ENCODE measurements at places on chromosomes 2 and 18.

DNA sequence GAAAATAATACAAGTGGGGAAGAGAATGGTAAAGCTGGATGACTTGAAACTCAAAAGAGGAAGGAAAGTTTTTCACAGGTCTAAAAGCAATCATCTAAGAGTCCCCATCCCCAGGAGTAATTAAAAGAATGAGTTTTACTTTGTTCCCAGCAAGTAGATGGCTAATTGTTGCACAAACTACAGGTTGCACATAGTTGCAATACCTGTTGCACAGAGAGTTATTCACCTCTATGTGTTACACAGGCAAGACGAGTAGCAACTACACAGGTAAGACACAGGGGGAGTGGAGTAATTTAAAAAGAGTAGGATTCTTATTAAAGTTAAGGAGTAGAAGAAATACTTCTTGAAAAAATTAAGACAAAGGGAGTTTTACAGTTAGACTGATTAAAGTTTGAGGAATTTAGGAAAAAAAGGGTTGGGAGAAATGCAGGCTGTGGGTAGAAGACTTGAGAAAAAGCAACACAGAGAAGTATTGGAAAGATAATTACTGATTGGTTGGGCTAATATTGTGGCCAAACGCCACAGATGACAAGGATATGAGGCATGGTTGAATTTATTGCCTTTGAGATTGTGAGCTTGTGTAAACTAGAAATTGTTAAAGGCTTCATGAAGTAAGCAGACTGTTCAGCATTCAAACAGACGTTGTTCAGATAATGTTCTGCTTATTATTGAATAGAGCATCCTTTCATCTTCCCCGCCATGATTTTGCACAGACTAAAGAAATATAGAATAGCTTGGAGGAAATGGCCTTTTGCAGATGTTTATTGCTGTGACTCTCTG lies 699.3 kb downstream of the NR4A2 start:
- DNase-seq = no peak

DNA sequence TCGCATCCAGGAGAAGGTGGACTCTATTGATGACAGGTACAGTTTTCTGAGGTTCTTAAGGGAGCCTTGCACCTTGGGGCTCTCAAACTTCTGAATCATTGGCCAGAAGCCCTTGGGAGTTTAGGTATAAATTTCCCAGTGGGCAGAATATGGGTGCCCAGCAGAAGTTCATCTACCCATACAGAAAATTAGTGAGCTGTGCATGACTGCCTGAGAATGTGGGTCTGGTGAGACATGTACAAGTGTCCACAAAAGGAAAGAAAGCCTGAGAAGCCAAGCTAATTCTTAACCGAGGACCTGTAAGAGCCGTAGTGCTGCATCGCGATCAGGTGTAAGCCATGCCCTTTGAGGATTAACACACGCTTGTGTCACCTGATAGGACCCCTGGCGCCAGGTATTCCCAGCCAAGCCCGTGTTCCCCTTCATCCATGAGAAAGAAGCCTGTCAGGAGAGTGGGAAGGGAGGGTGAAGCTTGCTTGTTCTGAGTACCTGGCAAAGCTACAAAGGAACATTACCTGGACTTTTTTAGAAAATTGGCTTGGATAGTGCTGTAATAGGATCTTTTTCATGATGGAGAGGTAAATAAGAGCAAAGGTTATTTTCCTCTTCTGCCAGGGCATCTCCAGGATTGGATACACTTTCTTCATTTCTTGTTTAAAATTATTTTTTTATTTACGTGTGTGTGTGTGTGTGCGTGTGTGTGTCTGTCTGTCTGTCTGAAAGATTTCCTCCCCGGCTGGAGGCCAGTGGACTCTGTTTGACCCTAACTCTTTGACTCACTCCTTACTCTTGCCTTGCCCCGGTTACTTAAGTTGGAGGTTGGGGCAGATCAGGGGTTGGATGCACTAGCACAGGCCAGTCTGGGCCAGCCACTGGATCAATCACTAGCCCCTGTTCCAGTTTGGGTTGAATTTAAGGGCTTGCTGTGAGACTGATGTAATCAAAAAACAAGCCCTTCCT lies 90.4 kb upstream of the EML6 start:
- no peak for DNase-seq

DNA sequence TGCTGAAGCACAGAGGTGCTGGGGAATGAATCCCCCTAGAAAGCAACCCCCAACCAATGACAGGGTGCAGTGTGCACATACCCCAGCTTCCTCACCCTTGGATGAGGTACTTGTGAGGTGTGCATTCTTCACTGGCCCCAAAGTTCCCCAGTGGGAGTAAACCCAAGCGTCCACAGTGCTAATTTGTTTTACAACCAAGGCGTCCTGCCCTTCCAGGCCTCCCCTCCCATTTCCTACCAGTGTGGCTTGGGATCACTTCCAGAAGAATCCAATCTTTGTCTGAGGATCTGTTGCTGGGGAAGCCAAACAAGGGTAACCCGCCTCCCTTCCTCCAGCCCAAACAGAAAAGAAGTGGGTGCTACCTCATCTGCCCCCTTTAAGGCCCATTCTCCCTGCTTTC lies 40.3 kb upstream of the TEX51 start:
- DNase-seq = no peak

- no peak for DNase-seq
These were observed 471.3 kb downstream of the ZEB2 start for GRCh38 chr2:144048631-144049060.

DNA sequence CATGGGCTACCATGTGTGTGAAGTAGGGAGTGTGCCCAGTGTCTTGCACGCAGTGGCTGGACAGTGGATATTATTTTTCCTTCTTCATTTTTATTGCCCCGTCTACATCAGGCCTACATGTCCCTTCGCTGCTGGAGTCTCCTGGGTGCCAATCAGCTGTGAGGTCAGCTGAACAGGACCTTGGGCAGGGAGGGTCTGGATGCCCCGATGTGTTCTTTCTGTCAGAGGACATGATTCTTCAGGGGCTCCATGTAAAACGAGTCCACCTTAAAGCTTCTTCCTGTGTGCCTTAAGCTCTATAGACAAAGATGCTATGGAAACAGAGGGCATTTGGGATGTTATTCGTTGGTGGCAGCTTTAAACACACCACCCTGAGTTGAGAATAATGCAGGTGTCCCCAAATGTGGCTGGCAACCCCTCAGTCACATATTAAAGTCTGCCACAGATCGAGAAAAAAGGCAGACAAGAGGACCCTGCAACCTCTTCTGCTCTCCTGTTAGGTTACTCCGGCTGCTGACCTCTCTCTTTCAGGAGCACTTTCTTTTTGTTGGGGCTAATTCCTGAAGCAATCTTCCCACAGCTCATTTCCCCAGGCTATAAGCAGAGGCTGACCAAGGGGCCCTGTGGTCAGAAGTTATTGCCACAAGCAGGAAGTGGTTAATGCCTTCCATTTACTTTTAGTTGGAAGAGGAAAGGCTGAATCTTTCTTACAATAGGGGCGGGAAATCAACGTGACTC lies 20.0 kb downstream of the GREB1 start:
- DNase-seq = no peak

DNA sequence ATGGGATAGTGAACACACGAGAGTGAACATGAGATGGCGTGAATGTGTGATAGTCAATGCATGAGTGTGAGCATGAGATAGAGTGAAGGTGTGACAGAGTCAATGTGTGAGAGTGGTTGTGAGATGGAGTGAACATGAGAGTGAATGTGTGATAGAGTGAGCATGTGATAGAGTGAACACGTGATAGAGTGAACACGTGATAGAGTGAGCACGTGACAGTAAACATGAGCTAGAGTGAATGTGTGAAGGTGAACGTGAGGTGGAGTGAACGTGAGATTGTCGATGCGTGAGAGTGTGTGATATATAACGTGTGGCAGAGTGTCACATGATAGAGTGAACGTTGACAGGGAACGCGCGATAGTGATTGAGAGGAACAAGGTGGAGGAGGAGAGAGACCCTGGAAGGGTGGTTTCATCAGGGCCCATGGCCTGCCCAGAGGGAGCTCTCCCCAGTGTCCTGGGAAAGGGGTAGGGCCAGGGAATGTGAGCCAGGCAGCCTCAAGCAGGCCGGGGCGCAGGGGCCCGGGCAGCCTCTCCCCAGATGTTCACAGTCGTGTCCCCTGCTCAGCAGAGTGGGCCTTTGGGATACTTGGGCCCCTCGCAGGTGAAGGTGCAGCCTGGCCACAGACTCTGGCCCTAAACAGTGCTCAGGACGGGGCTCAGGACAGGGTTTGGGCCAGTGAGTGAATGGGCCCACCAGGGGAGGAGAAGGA lies 516.9 kb downstream of the EIPR1 start:
- no peak for DNase-seq

GRCh38 chr2:169091761-169092519 lies 22.6 kb downstream of the DHRS9 start:
- no peak for DNase-seq

- no peak for DNase-seq
These were observed 17.1 kb downstream of the EHD3 start for GRCh38 chr2:31251018-31251417.

GRCh38 chr2:175181877-175182308 lies 383 bp upstream of the ATP5MC3 start:
- no peak for DNase-seq

DNA sequence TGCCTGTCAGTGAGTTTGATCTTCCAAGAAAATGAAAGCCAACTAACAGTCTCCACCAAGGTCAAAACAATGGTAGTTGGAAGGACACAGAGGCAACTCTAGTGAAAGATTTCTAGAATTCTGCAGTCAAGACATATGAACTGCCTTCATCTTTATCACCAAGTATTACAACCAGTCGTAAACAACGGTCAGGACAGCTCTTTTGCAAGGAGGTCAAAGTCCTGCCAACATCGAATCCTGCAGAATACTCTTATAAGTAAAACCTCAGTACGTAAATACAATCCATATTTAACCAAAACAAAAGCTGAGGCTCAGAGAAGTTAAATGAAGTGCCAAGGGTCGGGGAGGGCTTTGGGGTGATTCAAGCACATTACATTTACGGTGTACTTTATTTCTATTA lies 3.1 kb downstream of the FEZ2 start:
- DNase-seq = no peak

DNA sequence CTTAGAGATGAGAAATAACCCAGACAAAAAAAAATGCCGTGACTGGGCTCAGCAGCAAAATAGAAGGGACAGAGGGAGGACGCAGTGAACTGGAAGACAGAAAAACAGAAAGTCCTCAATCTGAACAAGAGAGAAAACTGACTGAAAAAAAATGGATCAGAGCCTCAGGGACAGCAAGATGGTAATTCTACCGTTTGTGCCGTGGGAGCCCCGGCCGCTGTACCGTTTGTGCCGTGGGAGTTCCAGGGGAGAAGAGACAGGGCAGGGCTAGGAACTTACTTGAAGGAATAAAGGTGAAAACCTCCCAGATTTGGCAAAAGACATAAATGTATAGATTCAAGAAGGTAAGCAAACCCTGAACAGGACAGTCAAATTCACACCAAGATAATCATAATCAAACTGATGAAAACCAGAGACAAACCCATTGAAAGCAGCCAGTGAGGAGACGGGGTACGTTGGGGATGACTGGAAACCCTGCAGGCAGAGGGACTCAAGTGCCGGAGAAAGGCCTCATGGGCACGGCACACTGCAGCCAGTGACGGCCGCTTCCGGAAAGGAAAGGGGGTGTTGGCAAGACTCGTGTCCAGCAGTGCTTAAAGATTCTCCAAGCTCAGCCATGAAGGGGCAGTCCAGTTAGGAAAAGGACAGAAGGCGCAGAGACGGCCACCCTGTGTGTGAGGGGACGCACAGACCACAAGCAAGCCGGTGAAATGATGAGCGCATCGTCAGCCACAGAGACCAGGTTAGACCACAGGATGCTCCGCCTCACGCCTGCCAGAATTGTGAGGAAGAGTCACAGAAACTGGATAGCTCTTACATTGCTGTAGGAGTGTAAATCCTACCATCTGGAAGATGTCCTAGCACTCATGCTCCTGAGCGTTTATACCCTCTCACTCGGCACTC lies 40.0 kb upstream of the NFATC1 start:
- no peak for DNase-seq

- DNase-seq = no peak
These were observed 245.0 kb upstream of the FN1 start for GRCh38 chr2:215680605-215681598.

GRCh38 chr2:56534321-56534720 lies 350.5 kb downstream of the CCDC85A start:
- DNase-seq = no peak

GRCh38 chr2:217802266-217802665 lies 200.5 kb downstream of the TNS1 start:
- no peak for DNase-seq

DNA sequence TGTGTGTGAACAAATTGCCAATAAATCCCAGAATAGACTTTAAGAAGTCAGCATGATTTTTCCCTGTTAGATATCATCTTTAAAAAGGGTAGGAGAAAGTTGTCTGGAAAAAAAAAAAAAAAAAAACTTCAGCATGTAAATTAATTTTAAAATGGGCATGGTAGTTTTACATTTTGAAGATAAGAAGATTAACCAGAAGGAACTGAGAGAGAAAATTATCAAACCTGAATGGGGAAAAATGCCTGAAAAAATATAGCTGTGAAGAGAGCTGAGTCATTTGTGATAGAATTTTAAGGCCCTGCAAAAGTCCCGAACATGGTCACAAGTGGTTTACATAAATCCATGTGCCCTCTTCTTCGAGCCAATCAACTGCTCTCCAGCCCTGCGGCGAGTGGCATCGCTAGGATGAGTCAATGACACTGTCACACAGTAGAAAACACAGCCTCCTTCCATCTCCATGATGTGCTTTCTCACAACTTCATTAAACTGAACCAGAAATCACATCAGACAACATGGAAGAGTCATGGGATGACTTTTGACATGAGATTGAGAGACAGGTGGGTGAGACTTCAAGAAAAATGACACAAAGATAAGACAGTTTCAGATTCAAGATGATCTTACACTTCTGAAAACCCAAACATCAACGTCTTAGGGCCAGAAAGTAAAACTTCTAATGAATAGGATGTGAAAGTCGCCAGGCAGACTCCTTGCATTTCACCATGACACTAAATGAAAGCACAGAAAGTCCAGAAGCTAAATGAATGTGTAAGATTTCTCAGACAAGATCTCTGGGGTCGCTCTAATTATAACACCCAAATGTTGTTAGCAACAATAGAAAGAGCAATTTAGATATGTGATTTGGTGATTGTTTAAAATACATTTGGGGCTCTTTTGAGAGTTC lies 273.0 kb upstream of the ID2 start:
- no peak for DNase-seq

DNA sequence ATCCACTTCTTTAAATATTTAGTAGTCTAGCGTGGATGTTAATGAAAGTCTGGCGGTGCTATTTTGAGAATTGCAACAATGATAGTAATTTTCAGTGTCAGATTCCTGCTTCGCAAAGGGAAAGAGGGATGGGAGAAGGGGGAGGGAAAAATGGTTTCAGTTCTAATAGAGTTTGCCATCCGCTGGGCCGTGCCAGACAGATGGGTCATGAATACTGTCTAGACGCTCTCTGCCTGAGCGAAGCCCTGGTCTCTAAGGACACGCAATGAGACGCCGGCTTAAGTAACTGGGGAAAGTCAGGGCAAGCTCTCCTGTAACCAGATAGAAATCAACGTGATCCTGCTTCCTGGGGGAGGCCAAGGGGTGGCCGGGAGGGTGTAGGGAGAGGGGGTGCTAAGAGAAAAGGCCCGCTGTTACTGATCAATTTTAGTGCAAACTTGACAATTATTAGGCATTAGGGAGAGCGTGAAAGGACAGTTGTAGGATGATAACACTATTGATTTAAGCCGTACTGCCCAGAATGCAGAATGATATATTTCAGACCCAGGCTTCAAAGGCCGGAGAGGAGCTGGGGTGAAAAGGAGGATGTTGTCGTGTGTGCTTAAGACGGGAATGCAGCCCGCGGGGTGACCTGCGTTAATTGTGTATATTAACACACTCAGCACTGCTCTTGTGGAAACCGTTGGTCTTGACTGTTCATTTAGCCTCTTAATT lies 229.2 kb downstream of the LDLRAD4 start:
- no peak for DNase-seq
